SHP77 (cell line): ENCODE measurements at places on chromosomes 12 and 14.

GRCh38 chr12:70644861-70645260 lies 7.6 kb upstream of the PTPRB start:
- DNase-seq = no peak

DNA sequence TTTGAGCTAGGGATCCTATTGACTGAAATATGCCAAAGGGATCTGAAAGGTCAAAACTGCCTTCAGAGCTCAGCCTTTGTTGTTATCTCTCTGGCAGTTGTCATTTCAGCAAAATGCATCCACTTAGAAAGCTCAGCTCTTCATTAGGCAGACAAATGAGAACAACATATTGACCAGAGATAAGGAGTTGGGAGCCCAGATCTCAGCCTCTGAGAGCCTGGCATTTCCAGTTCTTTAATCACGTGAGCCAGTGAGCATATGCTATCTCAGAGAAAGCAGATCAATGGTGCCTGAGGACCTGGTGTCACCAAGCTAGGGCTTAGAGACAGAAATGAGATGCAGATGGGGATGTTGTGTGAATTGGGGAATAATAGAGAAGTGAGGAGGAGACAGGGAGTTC lies 101.1 kb downstream of the DAD1 start:
- DNase-seq = no peak

- DNase-seq = no peak
Measured at GRCh38 chr14:20970647-20970982, 15.3 kb downstream of the RNASE2 start.

- DNase-seq = no peak
Measured at GRCh38 chr14:105852378-105853088, 326.1 kb downstream of the TMEM121 start.

DNA sequence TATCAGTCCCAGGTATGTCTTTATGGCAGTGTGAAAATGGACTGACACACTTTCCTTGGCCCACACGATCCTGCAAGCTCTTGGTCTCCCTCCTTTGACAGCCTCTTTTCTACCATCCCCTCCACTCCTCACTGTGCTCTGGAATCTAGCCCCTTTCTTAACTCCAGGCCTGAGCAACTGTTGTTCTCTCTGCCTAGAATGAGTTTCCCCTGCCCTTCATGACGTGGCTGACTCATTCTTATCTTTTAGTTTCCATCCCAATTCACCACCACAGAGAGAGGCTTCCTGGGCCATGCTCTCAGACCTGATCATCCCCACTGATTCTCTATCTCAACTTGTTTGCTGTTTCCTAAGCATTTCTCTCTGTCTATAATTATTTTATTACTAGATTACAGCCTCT lies 157.4 kb upstream of the HMGA2 start:
- DNase-seq = no peak

GRCh38 chr12:60834806-60835205 lies 1239.0 kb downstream of the SLC16A7 start:
- DNase-seq = no peak

DNA sequence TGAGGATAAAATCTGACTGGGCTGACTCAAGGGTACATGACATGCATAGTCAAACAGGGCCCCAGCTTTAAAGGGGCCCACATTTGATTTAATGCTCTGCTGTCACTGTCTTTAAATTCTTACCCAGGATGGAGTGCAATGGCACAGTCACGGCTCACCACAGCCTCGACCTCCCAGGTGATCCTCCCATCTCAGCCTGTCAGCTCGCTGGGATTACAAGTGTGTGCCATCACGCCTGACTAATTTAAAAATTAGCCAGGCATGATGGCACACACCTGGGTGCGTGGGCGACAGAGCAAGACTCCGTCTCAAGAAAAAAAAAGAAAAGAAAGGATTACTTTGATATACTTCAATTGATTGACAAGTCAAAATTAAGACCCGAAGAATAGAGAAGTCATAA lies 9.2 kb upstream of the PLBD1 start:
- no peak for DNase-seq

GRCh38 chr14:86940106-86940505 lies 1052.9 kb downstream of the GALC start:
- no peak for DNase-seq

DNA sequence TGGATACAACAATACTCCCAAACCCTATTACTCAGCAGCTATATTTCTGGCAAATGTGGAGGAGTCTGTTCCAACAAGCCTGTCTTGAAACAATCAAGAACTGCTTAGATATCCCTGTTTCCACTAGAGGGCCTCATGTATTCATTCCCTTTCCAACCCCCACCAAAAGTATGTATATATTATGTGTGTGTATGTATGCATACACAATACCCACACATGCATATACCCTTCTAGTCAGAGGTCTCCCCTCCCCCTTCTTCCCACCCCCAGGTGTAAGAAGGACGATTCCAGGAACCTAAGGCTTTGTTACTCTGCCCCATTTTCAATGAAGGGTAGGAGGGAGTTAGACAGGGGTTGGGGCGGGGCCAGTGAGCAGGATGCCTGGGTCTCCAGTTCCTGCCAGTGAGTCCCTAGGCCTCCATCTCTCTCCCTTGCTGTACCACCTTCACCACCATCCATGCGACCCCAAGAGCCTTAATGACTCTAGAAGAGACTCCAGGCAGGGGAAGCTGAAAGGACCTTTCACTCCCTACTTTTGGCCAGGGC lies at the start of gene DGKA:
Gene DGKA, plus strand, starts transcription at position 392 of the 546 bp plus-strand sequence. CDS start 5,342 bp downstream, outside the sequence.
- peak; percentile 69 for DNase-seq

GRCh38 chr12:106297075-106297474 lies 5.5 kb upstream of the TCP11L2 start:
- no peak for DNase-seq

- DNase-seq = peak; percentile 56
Measured at GRCh38 chr14:91154851-91155625, 41.2 kb downstream of the DGLUCY start.

- peak; percentile 64 for DNase-seq
Measured at GRCh38 chr12:122471324-122472226, 29.2 kb downstream of the ZCCHC8 start.

GRCh38 chr14:26599291-26599690 lies 1.5 kb upstream of the NOVA1 start:
- no peak for DNase-seq

- no peak for DNase-seq
Measured at GRCh38 chr14:24633353-24633752, 637 bp downstream of the GZMB start.

GRCh38 chr12:113466454-113467141 lies 5.1 kb downstream of the LHX5 start:
- DNase-seq = no peak

GRCh38 chr12:105030820-105031807 lies 45.0 kb downstream of the NOPCHAP1 start:
- no peak for DNase-seq

GRCh38 chr14:99329711-99330315 lies 57.8 kb upstream of the BCL11B start:
- DNase-seq = no peak

- DNase-seq = no peak
Measured at GRCh38 chr12:98909746-98910145, 264.7 kb downstream of the APAF1 start.

- DNase-seq = no peak
Measured at GRCh38 chr14:75098682-75099081, 28.2 kb downstream of the NEK9 start.

DNA sequence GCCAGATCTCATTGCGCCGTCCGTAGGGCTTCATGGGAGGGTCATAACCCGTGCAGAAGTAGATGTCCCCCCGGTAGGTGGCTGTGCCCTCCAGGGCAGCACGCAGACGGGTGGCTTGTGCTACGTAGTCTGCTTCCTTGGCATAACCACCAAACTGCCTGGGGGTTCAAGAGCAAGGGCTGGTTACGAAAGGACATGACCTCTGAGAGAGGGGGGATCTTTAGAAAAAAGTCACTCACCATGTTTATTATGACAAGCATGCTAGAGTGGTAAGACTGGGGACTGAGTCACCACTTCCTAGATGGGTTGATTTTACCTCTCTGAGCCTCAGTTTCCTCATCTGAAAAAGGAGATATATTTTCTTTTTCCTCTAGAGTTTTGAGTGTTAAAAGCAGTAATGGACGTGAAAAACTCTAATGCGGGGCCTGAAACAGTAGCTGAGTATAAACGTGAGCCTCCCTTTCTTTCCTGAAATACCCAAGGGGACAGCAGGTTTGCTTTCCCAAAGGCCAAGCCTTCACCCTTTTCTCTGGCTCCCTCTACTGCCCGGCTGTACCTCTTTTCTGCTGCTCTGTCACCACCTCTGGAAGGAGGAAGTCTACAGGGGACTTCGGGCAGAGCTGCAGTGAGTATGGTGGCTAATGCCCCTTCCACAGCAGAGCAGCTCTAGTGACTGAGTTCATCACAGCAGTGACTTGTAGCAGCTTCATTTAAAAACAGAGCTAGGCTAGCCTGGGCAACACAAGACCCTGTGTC lies 23.5 kb upstream of the GPRC5D start:
- no peak for DNase-seq

DNA sequence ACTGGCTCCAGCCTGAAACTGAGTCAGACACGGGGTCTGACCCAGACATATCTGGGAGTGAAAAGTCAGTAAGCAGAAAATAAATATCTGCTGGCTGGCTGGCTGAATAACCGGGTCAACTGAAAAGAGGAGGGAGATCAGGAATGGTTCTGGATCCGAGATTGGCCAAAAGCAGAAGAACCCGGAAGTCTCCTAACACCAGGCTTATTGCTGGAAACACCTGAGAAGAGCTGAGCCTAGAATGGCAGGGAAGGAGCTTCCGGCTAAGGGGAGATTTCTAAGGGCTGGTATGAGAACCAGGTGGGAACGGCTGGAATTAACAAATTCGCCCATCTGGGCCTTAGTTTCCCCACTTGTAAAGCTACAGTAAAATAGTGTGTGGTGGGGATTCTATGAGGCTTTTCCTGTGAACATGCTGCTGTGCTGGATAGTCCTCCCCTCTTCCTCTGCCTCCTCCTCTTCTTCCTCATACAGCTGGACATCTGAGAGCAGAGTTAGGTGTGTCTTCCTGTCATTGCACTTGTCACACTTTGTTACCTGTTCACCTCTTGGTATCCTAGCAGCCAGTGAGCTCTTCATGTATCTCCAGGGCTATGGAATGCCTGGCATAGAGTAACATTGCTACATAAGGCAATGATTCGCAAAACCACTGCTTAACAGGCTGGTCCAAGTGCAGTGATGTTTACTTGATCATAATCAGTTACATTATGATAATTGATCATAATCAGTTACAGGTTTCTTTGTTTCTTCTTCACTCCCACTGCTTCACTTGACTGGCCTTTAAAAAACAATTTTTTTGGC lies 2.0 kb upstream of the SHMT2 start:
- no peak for DNase-seq

- peak; percentile 56 for DNase-seq
Measured at GRCh38 chr14:51652168-51653078, 713 bp downstream of the FRMD6 start.

DNA sequence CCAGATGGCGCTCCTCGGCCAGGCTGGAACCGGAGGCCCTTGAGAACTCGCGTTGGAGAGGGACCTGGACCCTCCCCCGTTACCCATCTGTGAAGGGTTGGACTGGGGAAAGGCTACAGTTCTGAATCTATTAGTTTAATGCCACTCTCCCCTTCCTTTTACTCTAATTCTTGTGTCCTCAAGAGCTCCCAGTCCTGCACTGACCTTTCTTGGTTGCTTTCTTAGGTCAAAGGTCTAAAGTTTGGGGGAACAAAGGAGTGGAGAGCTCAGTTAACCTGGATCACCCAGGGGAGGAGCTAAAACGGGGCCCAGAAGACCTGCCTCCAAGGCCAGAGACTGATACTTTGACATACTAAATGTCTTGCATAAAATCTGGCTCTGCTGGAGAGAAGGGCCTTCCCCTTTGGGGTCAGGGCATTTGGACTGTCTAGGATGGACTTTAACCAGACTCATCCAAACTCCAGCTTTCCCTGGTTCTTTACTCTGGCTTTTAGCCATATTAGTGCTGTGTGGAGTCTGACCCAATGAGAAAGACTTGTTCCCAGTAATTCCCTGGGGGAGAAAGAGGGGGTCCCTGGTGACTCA lies 923 bp upstream of the MLF2 start:
- DNase-seq = no peak

GRCh38 chr12:94599189-94599588 lies 51.2 kb downstream of the TMCC3 start:
- no peak for DNase-seq

DNA sequence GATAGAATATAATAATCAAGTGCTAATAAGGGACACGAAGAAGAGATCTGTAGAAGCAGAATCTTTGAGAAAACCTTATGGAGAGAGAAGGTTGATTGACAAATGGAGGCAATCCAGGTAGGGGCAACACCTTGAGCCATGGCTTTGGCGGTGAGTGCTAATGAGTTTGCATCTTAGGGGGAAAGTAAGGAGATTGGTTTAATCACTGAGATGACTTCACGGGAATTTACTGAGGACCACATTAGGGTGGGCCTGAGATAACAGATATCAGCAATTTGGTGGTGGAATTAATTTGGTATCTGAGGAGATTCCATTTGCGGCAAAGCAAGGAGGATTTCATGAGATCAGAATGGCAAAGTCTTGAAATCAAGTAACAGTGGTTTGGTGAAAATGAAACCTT lies 1.8 kb upstream of the LARP4 start:
- no peak for DNase-seq

DNA sequence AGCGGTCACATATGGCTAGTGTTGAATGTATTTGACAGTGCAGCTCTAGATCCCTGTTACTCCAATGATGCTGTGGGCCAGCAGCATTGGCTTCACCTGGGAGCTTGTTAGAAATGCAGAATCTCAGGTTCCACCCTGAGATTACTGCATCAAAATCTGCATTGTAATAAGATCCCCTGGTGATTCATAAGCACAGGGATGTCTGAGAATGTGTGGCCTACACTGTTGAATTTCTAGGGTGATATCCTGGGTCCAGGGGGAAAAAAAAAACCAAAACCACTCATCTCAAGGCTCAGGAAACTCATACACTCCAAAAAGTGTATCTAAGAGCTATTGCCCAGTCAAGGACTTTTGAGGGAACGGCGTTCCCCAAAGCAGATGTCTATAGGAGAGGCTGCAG lies 196.8 kb downstream of the PPM1H start:
- DNase-seq = no peak

DNA sequence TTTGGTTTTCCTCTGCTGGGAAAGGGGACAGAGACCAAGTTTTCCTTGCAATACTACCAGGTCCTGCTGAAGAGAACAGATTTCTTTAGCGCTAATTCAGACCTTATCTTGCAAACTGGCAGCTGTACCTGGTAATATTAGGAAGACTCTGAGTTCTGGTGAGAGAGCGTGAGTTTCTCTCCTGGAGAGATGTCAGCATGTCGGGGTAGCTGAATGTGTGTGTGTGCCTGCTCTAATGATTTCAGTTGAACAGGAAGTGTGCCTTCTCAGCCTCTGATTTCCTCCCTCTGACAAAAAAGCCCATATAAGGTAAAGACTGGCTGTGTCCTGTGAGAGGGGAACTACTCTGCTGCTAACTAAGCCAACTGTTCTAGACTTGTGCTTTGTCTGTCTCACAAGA lies 10.3 kb upstream of the ERP27 start:
- no peak for DNase-seq

GRCh38 chr12:129776977-129777667 lies 126.7 kb downstream of the TMEM132D start:
- no peak for DNase-seq

GRCh38 chr12:103178366-103179080 lies 221.0 kb downstream of the ASCL1 start:
- DNase-seq = no peak
